ENCODE measurements at places on chromosomes 3 and 15.

GRCh38 chr3:46477756-46478155 is 13.1 kb upstream of the LTF start:
- DNase-seq, result no peak

DNA sequence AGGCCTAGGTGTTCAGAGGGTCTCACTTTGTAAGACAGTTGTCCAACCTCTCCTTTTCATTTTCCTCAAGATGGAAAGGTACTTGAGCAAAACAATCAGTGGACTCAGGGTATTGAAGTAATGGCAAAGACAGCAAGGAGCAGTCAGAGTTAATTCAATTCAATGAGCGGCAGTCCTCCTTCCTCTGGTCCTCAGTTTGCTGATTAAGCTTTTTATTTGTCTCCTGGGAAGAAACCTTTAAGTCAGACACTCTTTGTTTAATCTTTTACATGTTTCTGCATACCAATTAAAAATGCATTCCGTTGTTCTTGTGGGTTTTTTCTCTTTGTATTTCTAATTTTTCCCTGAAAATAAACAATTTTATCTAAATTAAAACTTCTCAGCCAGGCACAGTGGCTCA is 18.9 kb upstream of the ALDH1L1 start:
- DNase-seq, result no peak

GRCh38 chr3:5136211-5136918 is 14.3 kb downstream of the ARL8B start:
- no peak for DNase-seq

DNA sequence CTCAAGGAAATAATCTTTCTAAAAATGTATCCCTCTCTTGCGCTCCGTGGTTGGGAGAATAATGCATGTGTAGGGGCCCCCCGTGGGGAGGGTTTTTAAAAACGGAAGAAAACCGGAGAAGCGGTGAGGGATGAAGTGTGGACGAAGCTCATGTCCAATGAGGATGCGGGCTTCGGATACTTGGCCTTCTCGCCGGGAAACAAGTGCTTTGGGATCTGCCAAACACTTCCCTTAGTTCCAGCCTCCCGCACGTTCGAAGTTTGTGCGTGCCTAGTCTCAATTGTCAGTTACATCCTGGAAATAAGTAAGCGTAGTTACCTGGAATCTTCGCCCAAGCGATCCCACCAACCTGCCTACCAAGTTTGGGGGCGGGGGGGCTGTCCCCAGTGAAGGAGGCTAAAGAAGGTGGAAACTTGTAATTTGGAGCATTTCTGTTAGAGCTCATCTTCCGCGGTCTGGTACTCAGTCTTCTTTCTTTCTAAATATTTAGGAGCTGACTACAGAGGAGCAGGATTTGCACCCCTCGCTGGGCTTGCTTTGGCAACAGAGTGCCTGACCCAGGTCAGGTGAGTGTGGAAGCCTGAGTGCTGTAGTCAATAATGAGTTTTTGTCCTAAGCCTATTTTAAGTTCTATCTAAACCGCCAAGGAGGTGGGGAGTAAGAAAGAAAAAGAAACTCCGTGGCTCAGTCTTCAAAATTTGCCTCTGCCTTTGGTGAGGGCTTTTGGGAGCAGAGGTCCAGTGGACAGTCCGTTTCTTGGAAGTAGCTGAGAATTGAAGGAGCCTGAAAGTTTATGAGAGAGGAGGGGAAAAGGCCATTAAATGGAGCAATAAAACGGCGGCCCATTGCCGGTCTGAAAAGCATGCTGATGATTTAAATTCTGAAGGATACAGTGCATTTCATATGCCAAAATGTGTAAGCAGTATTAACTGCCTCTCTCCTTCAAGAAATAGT is 1.1 kb downstream of the ITPR1 start:
- DNase-seq, result peak; percentile 22

GRCh38 chr15:77370580-77370979 is 49.3 kb downstream of the PEAK1 start:
- no peak for DNase-seq

DNA sequence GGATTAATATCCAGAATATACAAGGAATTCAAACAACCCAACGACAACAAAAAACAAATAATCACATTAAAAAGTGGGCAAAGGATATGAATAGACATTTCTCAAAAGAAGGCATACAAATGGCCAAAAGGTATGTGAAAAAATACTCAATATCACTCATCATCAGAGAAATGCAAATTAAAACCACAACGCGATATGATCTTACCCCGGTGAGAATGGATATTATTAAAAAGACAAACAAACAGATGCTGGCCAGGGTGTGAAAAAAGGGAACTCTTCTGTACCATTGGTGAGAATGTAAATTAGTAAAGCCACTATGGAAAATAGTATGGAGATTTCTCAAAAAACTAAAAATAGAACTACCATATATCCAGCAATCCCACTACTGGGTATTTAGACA is 43.5 kb upstream of the MEF2A start:
- DNase-seq, result no peak

GRCh38 chr15:64634576-64635498 is 140.6 kb downstream of the RBPMS2 start:
- no peak for DNase-seq

GRCh38 chr3:69276884-69277283 is 109.0 kb downstream of the FRMD4B start:
- no peak for DNase-seq

DNA sequence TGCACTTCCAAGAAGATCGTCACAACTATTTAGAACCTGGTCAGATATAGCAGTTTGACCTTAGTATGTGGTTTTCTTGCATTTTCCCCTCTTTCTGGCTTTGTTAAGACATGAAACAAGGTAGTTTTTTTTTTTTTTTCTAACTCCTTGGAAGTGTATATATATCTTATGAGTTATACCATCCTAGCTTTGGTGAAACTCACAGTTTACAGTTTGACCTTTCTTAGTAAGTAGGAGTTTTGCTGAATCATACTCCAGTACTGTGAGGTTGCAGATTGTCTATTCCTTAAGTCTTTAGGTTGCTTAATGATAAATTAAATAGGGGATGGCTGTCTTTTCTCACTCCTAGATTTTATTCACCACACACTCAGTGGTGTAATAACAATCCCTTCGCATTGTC is 325.0 kb downstream of the RBMS3 start:
- DNase-seq, result no peak

All from tibial artery (tissue), 4 donors.